Ascending aorta (tissue), 2 donors: ENCODE measurements at places on chromosomes 5 and 9.

GRCh38 chr9:38092656-38093055 is 23.6 kb upstream of the SHB start:
- H3K27ac ChIP-seq: no peak overlapping the region
- no peaks in the 10 kb centered on the region for H3K36me3 ChIP-seq
- no peaks in the 10 kb centered on the region for H3K27me3 ChIP-seq
- H3K4me1 ChIP-seq: no peaks in the 10 kb centered on the region
- DNase-seq: no peak
- no peak overlapping the region for H3K4me3 ChIP-seq

DNA sequence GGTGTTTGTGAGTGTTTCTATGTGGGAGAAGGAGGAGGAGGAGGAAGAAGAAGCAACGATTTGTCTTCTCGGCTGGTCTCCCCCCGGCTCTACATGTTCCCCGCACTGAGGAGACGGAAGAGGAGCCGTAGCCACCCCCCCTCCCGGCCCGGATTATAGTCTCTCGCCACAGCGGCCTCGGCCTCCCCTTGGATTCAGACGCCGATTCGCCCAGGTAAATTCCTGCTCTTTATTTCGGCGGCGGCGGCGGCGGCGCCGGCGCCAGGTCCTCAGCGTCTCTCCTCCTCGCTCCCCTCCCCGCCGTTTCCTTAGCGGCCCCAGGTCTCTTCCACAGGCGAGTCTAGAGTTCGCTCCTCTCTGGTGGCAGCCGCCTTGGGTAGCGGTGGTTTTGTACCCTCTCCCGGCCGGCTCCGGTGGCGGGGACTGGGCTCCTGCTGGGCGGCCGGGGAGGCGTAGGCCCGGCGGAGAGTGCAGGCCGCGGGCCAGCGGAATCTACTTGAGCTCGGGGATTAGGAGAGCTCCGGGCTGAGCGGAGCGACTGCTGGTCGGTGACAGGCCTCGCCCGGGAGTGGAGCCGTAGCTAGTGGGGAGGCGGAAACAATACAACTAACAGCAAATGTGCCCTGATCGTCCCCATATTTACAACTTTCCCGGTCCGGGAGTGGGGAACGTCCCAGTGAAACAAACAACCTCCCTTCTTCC is 547 bp downstream of the NIPBL start:
- no peaks in the 10 kb centered on the region for H3K36me3 ChIP-seq
- H3K4me1 ChIP-seq: peaks cover 4% of the 10 kb centered on the region
- H3K27ac ChIP-seq: peak overlapping the region; percentile 99
- DNase-seq: no peak

- no peak for DNase-seq
- no peaks in the 10 kb centered on the region for H3K36me3 ChIP-seq
- peaks cover 8% of the 10 kb centered on the region for H3K4me1 ChIP-seq
- H3K4me3 ChIP-seq: peak overlapping the region; percentile 73
Observed at GRCh38 chr5:140108093-140109017, 5.6 kb upstream of the PURA start.

- no peak overlapping the region for H3K27ac ChIP-seq
- no peak for DNase-seq
- no peaks in the 10 kb centered on the region for H3K4me1 ChIP-seq
- H3K36me3 ChIP-seq: no peaks in the 10 kb centered on the region
- H3K4me3 ChIP-seq: no peak overlapping the region
Observed at GRCh38 chr9:2742214-2742613, 24.9 kb downstream of the KCNV2 start.

- no peaks in the 10 kb centered on the region for H3K4me1 ChIP-seq
- no peak overlapping the region for H3K27ac ChIP-seq
- H3K36me3 ChIP-seq: no peaks in the 10 kb centered on the region
- H3K4me3 ChIP-seq: no peak overlapping the region
- no peak for DNase-seq
Observed at GRCh38 chr5:36494028-36494427, 112.4 kb upstream of the SLC1A3 start.

GRCh38 chr9:29806937-29807618 is 2233.8 kb upstream of the C9orf72 start:
- no peaks in the 10 kb centered on the region for H3K27me3 ChIP-seq
- no peak overlapping the region for H3K4me3 ChIP-seq

DNA sequence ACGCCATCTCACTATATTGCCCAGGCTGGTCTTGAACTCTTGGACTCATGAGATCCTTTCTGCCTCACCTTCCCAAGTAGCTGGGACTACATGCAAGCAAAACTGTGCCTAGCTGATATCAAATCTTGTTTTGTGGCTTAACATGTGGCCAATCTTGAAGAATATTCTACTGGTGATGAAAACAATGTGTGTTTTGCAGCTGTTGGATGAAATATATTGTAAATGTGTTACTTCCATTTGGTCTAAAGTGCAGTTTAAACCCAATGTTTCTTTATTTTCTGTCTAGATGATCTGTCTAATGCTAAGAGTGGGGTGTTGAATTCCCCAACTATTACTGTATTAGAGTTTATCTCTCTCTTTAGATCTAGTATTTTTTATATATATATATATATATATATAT is 73.1 kb downstream of the RNF130 start:
- DNase-seq: no peak
- no peak overlapping the region for H3K27ac ChIP-seq
- no peaks in the 10 kb centered on the region for H3K4me1 ChIP-seq
- no peak overlapping the region for H3K4me3 ChIP-seq
- H3K36me3 ChIP-seq: peaks cover 10% of the 10 kb centered on the region

- no peaks in the 10 kb centered on the region for H3K4me1 ChIP-seq
- DNase-seq: no peak
- no peak overlapping the region for H3K27ac ChIP-seq
- no peak overlapping the region for H3K4me3 ChIP-seq
- H3K36me3 ChIP-seq: no peaks in the 10 kb centered on the region
Observed at GRCh38 chr5:145521066-145521465, 314.1 kb downstream of the PRELID2 start.

DNA sequence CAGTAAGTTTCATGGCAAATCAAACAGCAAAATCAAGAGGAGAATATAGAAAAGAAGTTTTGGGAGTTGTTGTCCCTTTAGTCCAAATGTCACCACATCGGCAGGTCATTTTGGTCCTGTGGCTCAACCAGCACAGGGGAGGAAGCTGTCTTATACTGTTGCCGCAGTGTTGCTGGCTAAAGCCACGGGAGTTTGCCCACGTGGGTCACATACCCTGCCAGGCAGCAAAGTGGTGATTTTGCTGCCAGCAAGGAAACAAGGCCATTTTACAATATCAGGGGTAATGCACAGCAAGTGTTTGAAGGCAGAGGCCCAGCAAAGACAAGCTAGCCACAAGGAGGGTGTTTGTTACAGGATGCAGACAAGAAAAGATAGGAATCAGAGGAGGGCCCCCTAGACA is 14.5 kb downstream of the GABRA6 start:
- no peaks in the 10 kb centered on the region for H3K27me3 ChIP-seq
- H3K4me1 ChIP-seq: no peaks in the 10 kb centered on the region
- H3K4me3 ChIP-seq: no peak overlapping the region
- no peaks in the 10 kb centered on the region for H3K36me3 ChIP-seq
- no peak for DNase-seq
- H3K27ac ChIP-seq: no peak overlapping the region

DNA sequence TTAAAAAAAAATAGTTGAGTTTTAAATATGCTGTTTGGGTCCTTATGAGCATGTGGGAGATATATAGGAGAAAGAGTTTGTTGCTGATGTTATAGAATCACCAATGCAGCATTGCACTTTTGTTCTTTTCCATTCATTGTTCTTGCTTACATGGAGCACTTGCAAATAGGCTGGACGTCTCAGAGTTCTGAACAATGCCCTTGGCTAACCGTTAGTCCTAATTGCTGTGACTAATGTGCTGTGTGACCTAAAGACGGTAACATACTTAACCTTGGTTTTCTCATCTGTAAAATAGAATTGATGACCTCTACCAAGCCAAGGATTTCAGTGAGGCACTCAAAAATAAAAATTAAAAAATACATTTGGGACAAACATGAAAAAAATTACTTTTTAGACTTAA is 29.8 kb downstream of the PIK3R1 start:
- H3K27ac ChIP-seq: no peak overlapping the region
- no peak overlapping the region for H3K4me3 ChIP-seq
- H3K27me3 ChIP-seq: no peaks in the 10 kb centered on the region
- H3K36me3 ChIP-seq: no peaks in the 10 kb centered on the region

GRCh38 chr5:116536316-116537083 is 38.1 kb downstream of the SEMA6A start:
- H3K4me3 ChIP-seq: no peak overlapping the region
- H3K36me3 ChIP-seq: no peaks in the 10 kb centered on the region
- no peak for DNase-seq

GRCh38 chr5:134406390-134406789 is 5.3 kb downstream of the CDKN2AIPNL start:
- DNase-seq: no peak
- no peaks in the 10 kb centered on the region for H3K27me3 ChIP-seq
- H3K4me1 ChIP-seq: peaks cover 15% of the 10 kb centered on the region

DNA sequence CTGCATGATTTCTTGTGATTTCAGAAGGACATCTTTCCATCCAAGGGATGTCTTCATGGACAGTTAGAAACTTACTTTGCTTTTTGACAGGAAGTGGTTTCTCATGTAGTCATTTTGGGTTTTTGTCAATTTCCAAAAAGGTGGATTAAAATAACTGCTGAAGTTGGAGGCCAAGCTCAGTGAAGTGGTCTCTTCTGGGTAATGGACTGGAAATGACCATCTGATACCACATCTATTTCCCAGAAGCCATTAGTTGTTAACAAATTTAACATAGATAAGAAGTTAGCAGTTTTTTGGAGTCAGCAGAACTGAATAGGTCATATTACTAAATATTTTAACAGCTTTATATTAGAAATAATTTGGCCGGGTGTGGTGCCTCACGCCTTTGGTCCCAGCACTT is 86.2 kb upstream of the MYO10 start:
- no peak overlapping the region for H3K4me3 ChIP-seq
- H3K27me3 ChIP-seq: no peaks in the 10 kb centered on the region
- H3K4me1 ChIP-seq: no peaks in the 10 kb centered on the region
- no peak for DNase-seq
- no peak overlapping the region for H3K27ac ChIP-seq

- no peaks in the 10 kb centered on the region for H3K4me1 ChIP-seq
- no peak for DNase-seq
- H3K36me3 ChIP-seq: peaks cover 78% of the 10 kb centered on the region
- no peak overlapping the region for H3K27ac ChIP-seq
Observed at GRCh38 chr5:1473746-1474145, 28.5 kb upstream of the SLC6A3 start.

DNA sequence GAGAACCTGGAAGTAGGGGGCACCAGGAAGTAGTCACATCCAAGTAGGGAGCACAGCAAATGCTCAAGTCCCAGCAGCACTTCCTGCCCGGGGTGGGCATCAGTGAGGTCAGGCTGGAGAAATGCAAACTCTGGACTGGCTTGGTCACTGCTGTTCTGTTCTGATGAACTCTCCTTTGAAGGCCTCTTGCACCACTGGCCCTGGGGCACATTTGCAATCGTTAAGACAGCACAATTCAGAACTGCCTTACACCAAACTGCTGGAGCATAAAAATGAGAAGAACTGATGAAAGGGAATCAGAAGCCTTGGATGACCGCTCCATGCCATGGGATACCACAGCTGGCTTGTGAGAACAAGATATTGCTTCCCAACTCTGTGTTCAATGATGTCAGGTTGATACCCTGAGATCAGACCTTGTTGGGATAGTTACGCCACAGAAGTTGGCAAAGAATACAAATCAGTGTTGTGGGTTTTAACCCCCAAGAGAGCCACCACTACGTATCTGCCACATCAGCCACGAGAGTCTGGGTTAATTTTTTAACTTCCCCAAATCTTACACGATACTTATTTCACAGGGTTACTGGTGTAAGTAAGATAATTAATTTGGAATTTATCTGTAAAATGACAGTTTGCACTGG is 42.3 kb upstream of the ZSWIM6 start:
- no peak for DNase-seq
- H3K27me3 ChIP-seq: no peaks in the 10 kb centered on the region
- no peaks in the 10 kb centered on the region for H3K4me1 ChIP-seq
- no peak overlapping the region for H3K4me3 ChIP-seq
- no peaks in the 10 kb centered on the region for H3K36me3 ChIP-seq
